ENCODE measurements at places on chromosomes 11 and 22. TPM values are rescaled to one million over a fixed set of nuclear protein-coding genes. Genes with fewer than 3 reads are reported as not detected.

DNA sequence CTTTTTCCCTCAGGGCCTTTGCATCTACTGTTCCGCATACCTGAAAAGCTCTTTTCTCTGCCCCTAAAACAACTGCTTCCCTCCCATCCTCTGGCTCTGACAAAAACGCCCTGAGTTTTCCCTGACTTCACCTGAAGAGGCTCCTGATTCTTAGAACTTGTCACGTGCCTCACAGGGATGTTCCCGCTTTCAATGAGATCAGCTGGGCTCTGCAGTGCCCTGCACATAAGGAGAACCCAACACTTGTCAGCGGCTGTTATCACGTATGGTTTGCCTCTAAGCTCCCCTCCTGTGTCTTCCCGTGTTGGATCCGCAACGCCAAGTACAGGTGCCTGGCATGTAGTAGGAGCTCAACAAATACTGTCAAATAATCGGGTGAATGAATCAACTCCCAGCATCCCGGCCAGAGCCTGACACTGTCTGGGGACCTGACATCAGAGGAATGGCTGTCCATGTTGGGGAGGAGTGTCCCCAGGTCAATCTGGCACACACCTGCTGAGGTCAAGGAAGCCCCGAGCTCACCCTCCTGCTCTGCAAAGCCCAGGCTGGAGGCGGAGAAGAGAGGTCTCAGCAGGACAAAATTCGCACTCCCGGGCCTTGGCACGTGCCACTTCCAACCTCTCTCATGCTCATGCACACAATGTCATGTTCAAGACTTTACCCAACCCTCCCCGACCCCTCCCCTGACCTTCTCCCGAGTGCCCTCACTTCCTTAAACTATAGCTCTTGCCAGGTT is 4.2 kb upstream of the GRK2 start:
- peaks cover 46% of the 10 kb centered on the region for H3K4me1 ChIP-seq
- no peak overlapping the region for H3K27ac ChIP-seq
- no peaks in the 10 kb centered on the region for H3K27me3 ChIP-seq
- no peak overlapping the region for H3K4me3 ChIP-seq
- DNase-seq: no peak

DNA sequence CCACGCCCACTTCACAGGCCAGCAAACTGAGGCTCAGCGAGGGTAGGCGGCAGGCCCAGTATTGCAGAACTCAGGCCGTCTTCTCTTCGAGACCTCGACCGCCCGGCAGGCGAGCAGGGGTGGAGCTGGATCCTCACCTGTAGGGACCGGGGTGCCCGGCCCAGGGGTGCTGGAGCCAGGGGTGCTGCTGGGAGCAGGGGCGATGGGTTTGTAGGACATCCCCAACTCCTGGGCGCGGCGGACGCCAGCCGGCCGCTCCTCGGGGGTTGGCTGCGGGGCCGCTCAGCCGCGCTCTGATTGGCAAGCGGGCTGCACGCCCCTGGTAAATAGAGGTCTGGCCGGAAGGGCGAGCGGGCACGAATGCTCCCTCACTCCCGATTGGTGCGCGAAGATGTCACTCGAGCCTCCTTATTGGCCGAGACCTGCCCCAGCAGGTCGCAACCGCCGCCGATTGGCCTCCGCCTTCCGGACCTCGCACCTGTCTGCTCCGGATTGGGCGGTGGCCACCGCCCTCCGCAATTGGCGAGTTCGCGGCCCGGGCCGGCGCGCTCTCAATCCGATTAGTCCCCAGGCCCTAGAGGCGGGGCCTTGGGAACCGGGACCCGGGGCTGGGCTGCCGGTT is at the start of gene CDK2AP2:
CDK2AP2 (minus strand) TSS at position 299 of the 622 bp plus-strand sequence; CDS start at position 219, 80 bp downstream.
- H3K36me3 ChIP-seq: no peaks in the 10 kb centered on the region
- no peaks in the 10 kb centered on the region for H3K27me3 ChIP-seq
- H3K4me1 ChIP-seq: peaks cover 51% of the 10 kb centered on the region

GRCh38 chr11:11407065-11407762 is 54.2 kb upstream of the CSNK2A3 start:
- DNase-seq: no peak
- no peak overlapping the region for H3K27ac ChIP-seq
- peaks cover 32% of the 10 kb centered on the region for H3K27me3 ChIP-seq
- H3K36me3 ChIP-seq: no peaks in the 10 kb centered on the region

GRCh38 chr22:33969045-33969444 is 48.8 kb upstream of the LARGE1 start:
- no peaks in the 10 kb centered on the region for H3K36me3 ChIP-seq
- H3K27ac ChIP-seq: no peak overlapping the region
- peaks cover 5% of the 10 kb centered on the region for H3K27me3 ChIP-seq
- no peak for DNase-seq
- no peaks in the 10 kb centered on the region for H3K4me1 ChIP-seq

DNA sequence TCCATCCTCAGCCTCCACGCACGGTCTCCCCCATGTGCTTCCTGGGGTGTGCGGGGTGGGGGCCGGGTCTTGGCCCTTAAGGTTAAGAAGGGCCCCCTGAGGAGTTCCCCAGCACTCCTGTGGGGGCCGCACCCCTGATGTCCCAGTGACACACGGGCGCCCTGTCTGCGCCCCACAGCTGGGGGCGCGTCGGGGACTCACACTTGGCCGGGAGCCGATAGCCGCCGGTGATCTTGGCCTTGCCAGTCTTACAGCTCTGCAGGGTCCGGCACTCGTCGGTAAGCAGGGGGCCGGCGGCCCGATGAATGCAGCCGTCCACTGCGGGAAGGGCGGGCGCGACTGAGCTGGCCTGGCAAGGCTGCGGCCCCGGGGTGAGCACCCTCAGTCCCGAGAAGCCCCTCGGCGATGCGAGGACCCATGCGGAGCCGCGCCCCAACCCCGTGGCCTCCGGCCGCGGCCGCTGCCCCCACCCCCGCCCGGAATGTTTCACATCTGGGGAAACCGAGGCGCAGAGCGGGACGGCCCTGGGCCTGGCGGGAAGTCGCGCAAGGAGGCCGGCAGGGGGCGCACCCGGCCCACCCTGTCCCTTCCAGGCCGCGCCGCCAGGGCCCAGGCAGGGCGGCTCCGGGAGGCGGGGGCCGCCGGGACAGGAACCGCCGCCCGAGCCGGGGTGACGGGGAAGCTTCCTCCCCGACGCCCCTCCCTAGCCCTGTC is 13.9 kb downstream of the OTUB1 start:
- H3K4me3 ChIP-seq: no peak overlapping the region
- H3K4me1 ChIP-seq: peaks cover 31% of the 10 kb centered on the region
- H3K27me3 ChIP-seq: no peaks in the 10 kb centered on the region
- peak; percentile 62 for DNase-seq

DNA sequence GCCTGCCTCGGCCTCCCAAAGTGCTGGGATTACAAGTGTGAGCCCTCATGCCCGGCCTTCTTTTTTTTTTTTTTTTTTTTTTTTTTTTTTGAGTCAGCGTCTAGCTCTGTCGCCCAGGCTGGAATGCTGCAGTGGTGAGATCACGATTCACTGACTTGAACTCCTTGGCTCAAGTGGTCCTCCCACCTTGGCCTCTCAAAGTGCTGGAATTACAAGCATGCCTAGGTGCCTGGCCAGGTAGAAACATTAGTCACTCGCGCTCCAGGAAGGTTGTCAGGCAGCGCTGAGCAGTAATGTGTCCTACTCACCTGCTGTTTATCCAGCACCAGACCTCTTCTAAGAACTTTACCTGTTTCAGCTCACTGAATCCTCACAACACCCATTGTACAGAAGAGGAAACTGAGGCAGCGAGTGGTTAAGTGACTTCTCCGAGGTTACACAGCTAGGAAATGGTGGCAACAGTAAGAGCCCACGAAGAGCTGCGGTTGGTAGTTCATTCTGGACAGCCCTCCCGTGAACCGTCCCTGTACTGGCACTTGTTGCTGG is 496 bp upstream of the CST6 start:
- no peak overlapping the region for H3K27ac ChIP-seq
- peaks cover 2% of the 10 kb centered on the region for H3K27me3 ChIP-seq
- H3K4me1 ChIP-seq: no peaks in the 10 kb centered on the region
- peak overlapping the region; percentile 10 for H3K4me3 ChIP-seq
- no peak for DNase-seq
- peaks cover 2% of the 10 kb centered on the region for H3K36me3 ChIP-seq

DNA sequence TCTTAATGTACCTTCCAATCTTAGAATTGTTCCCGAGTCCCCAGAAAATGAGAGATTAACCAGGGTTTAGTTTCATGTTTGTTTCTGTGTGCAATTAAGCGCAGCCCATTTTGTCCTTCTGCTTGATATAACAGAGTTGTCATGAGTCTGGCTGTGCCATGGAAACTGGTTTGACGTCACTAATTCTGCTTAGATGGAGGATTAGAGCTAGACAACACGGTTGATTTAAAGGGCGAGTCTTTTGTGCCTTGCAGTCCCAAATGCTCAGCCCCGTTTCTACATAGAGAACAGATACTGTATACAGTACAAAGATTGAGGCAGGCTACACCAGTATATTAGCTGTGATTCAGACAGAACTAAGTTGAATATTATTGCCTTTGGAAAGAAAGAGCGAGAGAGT is 45.5 kb upstream of the ALKBH3 start:
- no peak overlapping the region for H3K27ac ChIP-seq
- H3K27me3 ChIP-seq: no peaks in the 10 kb centered on the region
- no peaks in the 10 kb centered on the region for H3K4me1 ChIP-seq
- no peak overlapping the region for H3K4me3 ChIP-seq

DNA sequence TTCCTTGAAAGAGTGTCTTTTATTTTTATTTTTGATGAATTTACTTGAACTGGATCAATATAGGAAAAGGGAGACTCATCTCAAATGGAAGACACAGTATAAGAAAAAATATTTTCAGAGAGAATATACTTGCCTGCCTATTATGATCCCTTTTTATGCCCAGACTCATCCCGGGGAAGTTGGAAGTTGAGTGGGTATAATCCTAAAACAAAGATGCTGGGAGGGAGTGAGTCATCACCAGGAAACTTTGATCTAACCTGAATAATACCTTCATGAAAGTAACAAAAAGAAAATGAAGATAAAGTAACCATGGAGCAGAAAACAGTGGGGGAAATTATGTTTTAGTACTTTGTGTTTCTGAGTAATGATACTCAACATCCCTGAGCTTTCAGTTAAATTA is 1514.0 kb downstream of the FAM181B start:
- no peaks in the 10 kb centered on the region for H3K4me1 ChIP-seq
- H3K27me3 ChIP-seq: no peaks in the 10 kb centered on the region
- H3K27ac ChIP-seq: no peak overlapping the region
- no peak overlapping the region for H3K4me3 ChIP-seq
- H3K36me3 ChIP-seq: no peaks in the 10 kb centered on the region

- no peak overlapping the region for H3K4me3 ChIP-seq
- peaks cover 7% of the 10 kb centered on the region for H3K4me1 ChIP-seq
- H3K27ac ChIP-seq: no peak overlapping the region
- H3K27me3 ChIP-seq: peaks cover 44% of the 10 kb centered on the region
These were observed 10.9 kb downstream of the TNNT3 start for GRCh38 chr11:1930462-1930830.

- no peaks in the 10 kb centered on the region for H3K27me3 ChIP-seq
- no peak overlapping the region for H3K27ac ChIP-seq
- H3K36me3 ChIP-seq: no peaks in the 10 kb centered on the region
- no peaks in the 10 kb centered on the region for H3K4me1 ChIP-seq
These were observed 18.3 kb upstream of the NDUFA6 start for GRCh38 chr22:42108848-42109247.

- no peaks in the 10 kb centered on the region for H3K36me3 ChIP-seq
- no peak overlapping the region for H3K27ac ChIP-seq
- no peak overlapping the region for H3K4me3 ChIP-seq
- no peak for DNase-seq
- no peaks in the 10 kb centered on the region for H3K4me1 ChIP-seq
These were observed 37.4 kb downstream of the YAP1 start for GRCh38 chr11:102147632-102148031.

GRCh38 chr11:122096272-122097112 is 19.5 kb downstream of the BLID start:
- no peak overlapping the region for H3K4me3 ChIP-seq
- DNase-seq: no peak
- no peak overlapping the region for H3K27ac ChIP-seq
- no peaks in the 10 kb centered on the region for H3K36me3 ChIP-seq

- no peaks in the 10 kb centered on the region for H3K36me3 ChIP-seq
- H3K27ac ChIP-seq: no peak overlapping the region
- no peak for DNase-seq
- no peaks in the 10 kb centered on the region for H3K27me3 ChIP-seq
- H3K4me3 ChIP-seq: no peak overlapping the region
- no peaks in the 10 kb centered on the region for H3K4me1 ChIP-seq
These were observed 156.8 kb upstream of the CARD18 start for GRCh38 chr11:105296386-105296785.

- no peaks in the 10 kb centered on the region for H3K4me1 ChIP-seq
- no peak for DNase-seq
- H3K27me3 ChIP-seq: no peaks in the 10 kb centered on the region
- H3K27ac ChIP-seq: no peak overlapping the region
These were observed 63.4 kb downstream of the GRAMD1B start for GRCh38 chr11:123493349-123494063.

- no peak overlapping the region for H3K4me3 ChIP-seq
- no peaks in the 10 kb centered on the region for H3K27me3 ChIP-seq
- no peak overlapping the region for H3K27ac ChIP-seq
- no peaks in the 10 kb centered on the region for H3K4me1 ChIP-seq
- no peaks in the 10 kb centered on the region for H3K36me3 ChIP-seq
- DNase-seq: no peak
These were observed 116.1 kb downstream of the SHANK2 start for GRCh38 chr11:71136095-71136845.

DNA sequence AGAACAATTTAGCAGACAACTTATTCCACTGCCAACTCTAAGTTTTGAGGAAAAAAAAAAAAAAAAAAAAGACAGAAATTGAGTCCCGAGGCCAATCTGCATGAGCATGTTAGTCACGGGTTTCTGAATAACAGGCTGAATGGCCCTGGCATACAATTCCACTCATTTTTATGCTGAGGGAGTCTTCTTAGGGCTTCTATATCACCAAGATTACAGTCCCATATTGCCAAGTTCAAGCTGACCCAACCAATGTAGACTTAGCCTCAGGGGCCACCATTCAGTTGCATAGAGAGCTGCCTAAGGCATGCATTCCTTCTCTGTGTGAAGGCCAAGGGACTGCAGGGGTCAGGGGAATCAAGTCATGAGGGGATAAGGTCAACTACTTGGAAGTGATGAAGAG is 27.5 kb downstream of the KIRREL3 start:
- no peak for DNase-seq
- no peaks in the 10 kb centered on the region for H3K36me3 ChIP-seq
- H3K27ac ChIP-seq: no peak overlapping the region
- H3K4me3 ChIP-seq: no peak overlapping the region
- H3K27me3 ChIP-seq: peaks cover 6% of the 10 kb centered on the region
- H3K4me1 ChIP-seq: no peaks in the 10 kb centered on the region

- H3K27me3 ChIP-seq: no peaks in the 10 kb centered on the region
- H3K27ac ChIP-seq: no peak overlapping the region
- peaks cover 10% of the 10 kb centered on the region for H3K4me1 ChIP-seq
- H3K36me3 ChIP-seq: no peaks in the 10 kb centered on the region
- DNase-seq: no peak
These were observed 55.4 kb upstream of the BID start for GRCh38 chr22:17829695-17830042.

Gene THY1
- total RNA-seq: not detected

Gene CHRM1
- not detected for total RNA-seq

Gene RFPL2
- 1.8 TPM for total RNA-seq

Gene GLYATL2
- total RNA-seq: not detected

Gene DENND5A
- total RNA-seq: 104 TPM

Gene TPH1
- total RNA-seq: 1.2 TPM

Gene NXF1
- total RNA-seq: 321 TPM
